ENCODE measurements at places on chromosomes 5 and 9.

- DNase-seq, result no peak
These were observed 37.4 kb downstream of the RASGEF1C start for GRCh38 chr5:180171568-180172094.

GRCh38 chr9:34746526-34746925 lies 36.6 kb upstream of the CCL21 start:
- DNase-seq, result no peak

DNA sequence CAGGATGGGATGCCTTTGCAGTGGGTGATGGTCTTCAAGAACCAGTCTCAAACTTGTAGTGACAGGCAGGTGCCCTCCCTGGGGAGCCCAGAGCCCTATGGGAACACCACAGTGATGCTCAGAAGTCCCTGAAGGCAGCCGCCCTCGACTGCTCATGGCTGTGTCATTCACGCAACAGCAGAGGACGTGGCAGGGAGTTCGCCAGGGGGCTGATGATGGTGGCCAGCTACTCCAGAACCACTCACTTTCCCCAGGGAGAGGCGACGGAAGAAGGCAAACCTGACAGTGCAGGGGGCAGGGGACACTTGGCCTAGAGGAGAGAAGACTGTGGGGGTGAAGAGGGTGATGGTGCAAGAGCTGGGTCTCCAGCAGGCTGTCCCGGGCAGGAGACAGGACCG lies 4.0 kb downstream of the IL13 start:
- no peak for DNase-seq

DNA sequence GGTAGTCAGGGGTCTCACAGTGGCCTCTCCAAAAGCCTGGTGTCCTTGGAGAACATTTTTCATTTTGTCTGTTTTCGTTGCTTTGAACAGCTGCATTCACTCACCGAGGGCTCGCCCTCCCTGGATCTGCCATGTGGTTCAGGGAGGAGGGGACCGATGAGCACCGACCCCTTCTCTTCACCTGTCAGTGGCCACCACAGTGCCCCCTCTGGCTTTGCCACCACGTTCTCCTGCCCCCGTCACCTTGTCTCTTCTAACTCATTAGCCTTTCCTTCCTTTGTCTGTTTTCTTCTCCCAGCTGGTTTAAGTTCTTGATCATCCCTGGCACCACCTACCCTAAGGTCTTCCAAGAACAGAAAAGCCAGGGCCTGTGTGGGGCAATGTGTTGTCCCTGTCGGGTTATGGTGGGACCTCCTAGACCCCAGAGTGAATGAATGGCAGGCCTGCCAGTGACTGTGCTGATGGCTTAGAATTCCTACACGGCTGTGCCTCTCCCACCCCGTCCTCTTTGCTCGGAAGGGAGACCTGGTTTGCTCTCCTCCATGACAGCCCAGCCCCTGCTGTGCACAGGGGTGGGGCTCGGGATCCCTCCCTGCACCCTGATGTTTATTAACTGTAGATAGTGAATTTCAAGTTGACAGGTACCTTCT lies 90.0 kb downstream of the ANKRD33B start:
- no peak for DNase-seq

- DNase-seq, result no peak
These were observed 324.6 kb upstream of the TYRP1 start for GRCh38 chr9:12368569-12368968.

DNA sequence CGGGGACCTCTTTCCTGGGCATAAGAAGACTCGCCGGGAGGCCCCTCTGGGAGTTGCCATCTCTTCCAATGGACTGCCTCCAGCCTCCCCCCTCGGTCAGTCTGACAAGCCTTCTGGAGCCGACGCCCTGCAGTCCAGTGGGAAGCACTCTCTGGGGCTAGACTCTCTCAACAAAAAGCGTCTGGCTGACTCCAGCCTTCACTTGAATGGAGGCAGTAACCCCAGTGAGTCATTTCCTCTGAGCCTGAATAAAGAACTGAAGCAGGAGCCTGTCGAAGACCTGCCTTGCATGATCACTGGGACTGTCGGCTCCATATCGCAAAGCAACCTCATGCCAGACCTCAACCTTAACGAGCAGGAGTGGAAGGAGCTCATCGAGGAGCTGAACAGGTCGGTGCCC lies 28.4 kb upstream of the LTC4S start:
- no peak for DNase-seq

DNA sequence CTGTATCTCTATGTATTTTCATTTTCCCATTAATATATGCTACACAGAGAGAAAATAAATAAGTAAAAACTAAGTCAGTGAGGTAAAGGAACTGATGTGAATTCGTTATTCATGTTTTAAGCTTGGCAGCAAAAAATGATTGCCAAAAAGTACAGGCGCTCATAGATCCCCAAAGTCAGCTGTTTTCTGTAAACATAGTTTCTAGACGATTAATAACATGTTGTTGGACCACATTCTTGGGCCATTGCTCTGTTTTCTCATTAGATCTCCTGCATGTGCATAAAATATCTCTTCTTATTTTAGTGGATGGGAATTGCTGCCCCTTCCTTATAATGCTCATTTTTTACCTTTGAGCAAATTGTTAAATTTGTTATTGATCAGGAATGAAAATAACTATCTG lies 215.2 kb downstream of the TLE1 start:
- no peak for DNase-seq

GRCh38 chr9:76463211-76463610 lies 4.2 kb downstream of the GCNT1 start:
- DNase-seq, result no peak

DNA sequence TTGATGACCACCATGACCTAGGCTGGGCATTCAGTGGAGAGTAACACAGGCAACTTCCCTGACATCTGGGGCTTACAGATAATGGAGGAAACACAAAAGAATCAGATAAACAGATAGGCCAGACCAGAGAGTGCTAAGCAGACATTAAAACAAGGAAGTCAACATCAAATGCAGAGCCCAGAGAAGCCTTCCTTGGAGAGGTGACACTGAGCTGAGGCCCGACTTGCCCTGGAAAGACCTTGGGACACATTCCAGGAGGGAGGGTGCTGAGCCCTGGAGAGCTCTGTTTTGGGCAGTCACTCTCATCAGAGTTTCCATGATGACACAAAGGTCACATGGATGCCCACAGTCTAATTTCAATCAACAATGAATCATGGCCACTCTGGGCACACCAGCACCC lies 31.9 kb upstream of the C5orf58 start:
- no peak for DNase-seq

GRCh38 chr9:99051406-99051805 lies 53.5 kb upstream of the TGFBR1 start:
- DNase-seq, result no peak

DNA sequence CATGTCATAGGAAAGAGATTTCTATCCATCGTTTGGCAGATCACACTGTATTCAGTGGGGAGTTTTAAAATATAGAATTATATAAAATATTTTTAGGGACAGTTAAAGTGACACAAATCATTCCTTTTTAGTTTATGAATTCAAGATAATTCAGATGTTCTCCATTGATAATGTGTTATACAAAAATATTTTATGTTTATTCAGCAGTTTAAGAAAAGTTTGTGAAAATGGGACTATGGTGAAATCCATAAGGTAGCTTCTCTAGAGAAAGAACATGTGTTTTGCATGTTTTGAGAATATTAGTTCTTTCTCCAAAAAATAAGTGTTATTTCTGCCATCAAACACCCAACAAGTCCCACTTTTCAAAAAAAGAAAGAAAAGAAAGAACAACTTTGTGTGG lies 122.9 kb downstream of the EMB start:
- DNase-seq, result no peak

Data from activated CD4-positive, alpha-beta T cell treated with anti-CD3 and anti-CD28 coated beads for 24 hours (primary cell).